ENCODE measurements at places on chromosomes 2 and 18.

DNA sequence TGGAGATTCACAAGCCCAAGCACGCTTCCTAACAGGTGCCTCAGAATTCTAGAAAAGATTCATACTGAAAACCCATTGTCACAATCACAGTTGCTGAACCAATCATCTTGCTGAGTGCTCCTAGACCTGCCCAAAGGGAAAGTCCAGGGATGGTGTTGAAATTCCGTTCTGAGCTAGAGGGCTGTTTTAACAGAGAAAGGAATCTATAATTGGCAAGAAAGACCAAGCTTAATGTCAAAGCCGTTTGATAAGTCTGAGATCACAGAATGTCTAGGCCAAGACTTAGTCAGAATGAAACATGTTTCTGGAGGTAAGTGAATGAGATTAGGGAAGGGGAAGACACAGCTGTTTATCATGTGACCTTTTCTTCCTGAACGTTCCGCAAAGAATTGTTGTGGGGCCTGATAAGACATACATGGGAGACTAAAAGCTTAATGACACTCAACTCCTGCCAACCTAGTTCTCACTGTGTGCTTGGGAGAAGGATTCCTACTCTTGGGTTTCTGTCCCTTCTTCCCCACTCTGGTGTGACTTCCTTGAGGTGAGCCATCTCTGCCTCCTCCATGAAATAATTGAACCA is 27.5 kb downstream of the PMAIP1 start:
- DNase-seq, result no peak

GRCh38 chr2:201008296-201008829 is 44.9 kb upstream of the ORC2 start:
- DNase-seq, result no peak

DNA sequence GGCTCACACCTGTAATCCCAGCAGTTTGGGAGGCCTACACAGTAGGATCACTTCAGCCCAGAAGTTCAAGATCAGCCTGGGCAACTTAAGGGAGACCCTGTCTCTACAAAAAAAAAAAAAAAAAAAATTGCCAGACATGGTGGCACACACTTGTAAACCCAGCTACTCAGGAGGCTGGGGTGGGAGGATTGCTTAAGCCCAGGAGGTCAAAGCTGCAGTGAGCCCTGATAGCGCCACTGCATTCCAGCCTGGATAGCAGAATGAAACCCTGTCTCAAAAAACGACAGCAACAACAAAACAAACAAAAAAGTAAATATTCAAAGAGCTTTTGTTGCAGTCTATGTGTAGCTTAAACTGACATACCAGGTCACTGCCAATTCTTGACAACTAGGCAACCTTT is 63.1 kb upstream of the TANK start:
- DNase-seq, result no peak

- DNase-seq, result no peak
Measured at GRCh38 chr2:72806280-72806945, 19.4 kb downstream of the EXOC6B start.

GRCh38 chr2:204116159-204116792 is 179.7 kb downstream of the ICOS start:
- no peak for DNase-seq

DNA sequence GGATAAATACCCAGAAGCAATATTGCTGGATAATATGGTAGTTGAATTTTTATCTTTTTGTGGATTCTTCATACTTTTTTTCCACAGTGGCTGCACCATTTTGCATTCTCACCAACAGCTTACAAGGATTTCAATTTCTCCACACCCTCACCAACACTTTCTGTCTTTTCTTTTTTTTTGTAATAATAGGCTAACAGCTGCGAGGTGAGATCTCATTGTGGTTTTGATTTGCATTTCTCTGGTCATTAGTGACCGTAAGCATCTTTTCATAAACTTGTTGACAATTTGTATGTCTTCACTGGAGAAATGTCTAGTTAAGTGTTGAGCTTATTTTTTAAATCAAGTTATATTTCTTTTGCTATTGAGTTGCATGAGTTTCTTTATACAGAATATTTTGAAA is 17.6 kb upstream of the SLC9A2 start:
- no peak for DNase-seq

GRCh38 chr18:70387027-70387426 is 98.2 kb downstream of the SOCS6 start:
- no peak for DNase-seq

- DNase-seq, result no peak
Measured at GRCh38 chr2:160701822-160702221, 208.2 kb upstream of the RBMS1 start.

Data from T-cell (primary cell).